ENCODE measurements at places on chromosomes 2 and 18.

DNA sequence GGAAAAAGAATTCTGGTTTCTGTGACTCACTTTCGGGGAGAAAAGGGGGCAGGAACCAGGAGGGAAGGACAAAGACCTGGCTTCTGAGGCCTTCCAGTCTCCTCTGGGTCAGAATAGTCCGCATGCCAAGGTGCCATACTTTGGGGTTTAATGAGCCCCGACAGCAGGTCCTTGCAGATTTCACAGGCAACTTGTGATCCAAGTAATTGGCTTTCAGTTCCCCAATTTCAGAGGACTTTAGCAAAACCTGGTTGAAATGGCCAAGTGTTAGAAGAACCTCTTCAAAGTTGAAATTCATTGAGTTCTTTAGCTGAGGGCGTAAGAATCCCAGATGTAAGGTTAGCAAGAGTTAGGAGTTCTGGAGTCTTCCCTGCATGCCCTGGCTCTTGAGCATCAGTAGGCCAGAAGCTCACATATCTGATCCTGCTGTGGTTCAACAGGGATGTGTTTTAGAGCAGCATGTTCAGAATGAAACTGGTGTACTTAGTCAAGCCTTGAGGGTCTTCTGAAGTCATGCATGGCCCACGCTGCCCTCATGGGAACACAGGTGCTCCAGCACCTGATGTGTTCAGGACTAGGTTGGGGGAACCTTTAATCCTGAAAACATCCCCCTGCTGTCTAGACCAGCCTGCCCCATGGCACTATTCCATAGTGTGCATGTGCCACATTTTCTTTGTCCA, 143.0 kb downstream of the NUP35 start:
- DNase-seq: no peak

DNA sequence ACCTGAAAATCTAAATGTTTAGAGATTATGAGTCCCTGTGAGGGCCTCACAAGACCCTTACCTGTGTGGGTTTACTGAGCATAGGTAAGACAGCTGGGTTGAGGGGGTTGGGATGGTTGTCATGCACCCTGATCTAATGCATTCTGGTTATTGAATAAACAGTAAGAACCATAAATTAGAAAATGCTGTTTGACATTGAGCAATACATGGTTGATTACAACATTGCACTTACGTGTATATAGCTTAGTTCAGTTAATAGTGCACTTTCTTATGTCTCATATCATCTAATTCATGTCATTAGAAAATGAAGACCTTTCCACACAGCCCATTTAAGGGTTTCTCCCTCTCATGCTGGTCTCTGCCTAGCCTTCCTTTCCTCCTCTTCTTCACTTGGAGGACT, 253.5 kb upstream of the ATP5MC3 start:
- no peak for DNase-seq

GRCh38 chr2:165274698-165275097, 35.5 kb downstream of the SCN2A start:
- DNase-seq: peak; percentile 0

DNA sequence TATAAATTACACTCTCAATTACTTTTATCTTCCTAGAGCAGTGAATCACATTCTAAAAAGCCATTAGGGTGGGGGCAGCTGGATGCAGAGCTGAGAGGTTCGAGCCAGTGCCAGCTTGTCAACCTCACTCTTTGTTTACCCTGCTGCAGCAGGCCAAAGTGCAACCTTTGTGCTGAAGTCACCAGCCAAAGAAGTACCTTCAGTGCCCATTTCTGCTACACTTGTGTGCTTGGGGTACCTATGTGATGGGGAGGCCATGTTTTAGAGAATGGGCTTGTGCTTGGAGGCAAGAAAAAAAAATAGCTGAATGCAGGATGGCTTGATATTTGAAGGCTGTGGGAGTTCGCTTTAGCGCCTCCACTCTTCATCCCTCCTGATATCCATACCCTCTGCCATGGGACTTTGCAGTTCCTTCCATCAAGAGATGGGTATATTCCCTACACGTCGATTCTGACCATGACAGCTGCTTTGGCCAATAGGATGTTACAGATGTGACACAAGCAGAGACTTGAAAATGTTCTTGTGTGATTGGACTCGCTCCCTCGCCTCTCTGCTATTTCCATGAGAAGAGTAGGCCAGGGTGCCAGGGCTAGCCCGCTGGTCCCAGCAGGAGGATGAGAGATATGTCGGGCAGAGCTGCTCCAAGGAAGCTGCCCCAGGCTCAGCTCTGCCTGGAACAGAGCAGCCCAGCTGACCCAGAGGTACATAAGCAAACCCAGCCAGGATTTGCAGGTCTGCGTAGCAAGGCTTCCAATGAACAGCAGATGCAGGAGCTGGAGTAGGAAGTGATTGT, 12.7 kb upstream of the FZD5 start:
- DNase-seq: no peak

GRCh38 chr2:238155051-238155760, 3.6 kb upstream of the ERFE start:
- DNase-seq: peak; percentile 81

DNA sequence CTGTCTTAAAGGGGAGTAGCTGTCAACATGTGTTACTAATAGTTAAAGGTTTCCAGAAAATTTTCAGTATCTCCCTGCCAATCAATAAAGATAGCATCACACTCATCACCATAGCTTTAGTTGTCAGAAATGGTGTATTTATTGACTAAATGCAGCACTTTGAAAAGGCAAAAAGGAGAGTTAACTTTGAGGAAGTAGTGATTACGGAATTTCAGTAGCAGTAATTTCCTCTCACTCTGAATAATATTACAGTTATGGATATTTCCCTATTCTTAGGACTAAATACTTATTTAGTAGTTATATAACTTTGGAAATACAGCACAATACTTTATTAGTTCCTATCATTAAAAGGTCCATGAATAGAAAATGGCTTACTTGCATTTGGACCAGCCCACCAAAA, 250.5 kb downstream of the CAMKMT start:
- DNase-seq: no peak

GRCh38 chr18:41113885-41114482, 841.0 kb upstream of the PIK3C3 start:
- peak; percentile 10 for DNase-seq

- no peak for DNase-seq
These were observed 27.1 kb upstream of the FMNL2 start for GRCh38 chr2:152307863-152308262.

GRCh38 chr2:9590641-9591040, 35.0 kb upstream of the ADAM17 start:
- no peak for DNase-seq

GRCh38 chr2:9539531-9539930, 16.1 kb downstream of the ADAM17 start:
- DNase-seq: no peak

- no peak for DNase-seq
These were observed 149.2 kb downstream of the TGIF1 start for GRCh38 chr18:3599195-3599594.

- no peak for DNase-seq
These were observed 101.6 kb upstream of the FAM136A start for GRCh38 chr2:70403267-70404053.

GRCh38 chr2:39623917-39624316, 41.8 kb upstream of the TMEM178A start:
- no peak for DNase-seq

- no peak for DNase-seq
These were observed 68.7 kb upstream of the EDAR start for GRCh38 chr2:109057686-109058085.

- no peak for DNase-seq
These were observed 166.8 kb downstream of the NRP2 start for GRCh38 chr2:205849136-205849535.

GRCh38 chr18:76452357-76452756, 42.7 kb downstream of the ZNF516 start:
- peak; percentile 59 for DNase-seq

GRCh38 chr2:16226381-16226780, 286.0 kb downstream of the MYCN start:
- DNase-seq: no peak

DNA sequence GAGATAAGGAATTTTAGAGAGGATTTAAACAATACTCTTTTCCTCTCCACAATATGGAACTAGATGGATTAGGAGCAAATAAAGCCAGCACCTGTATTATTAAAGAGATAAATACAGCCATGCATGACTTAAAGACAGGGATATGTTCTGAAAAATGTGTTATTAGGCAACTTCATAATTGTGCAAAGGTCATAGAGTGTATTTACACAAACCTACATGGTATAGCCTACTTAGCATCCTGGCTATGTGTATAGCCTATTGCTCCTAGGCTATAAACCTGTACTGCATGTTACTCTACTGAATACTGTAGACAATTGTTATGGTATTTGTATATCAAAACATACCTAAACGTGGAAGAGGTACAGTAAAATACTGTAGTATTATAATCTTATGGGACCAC, 53.0 kb downstream of the PTRHD1 start:
- DNase-seq: no peak

DNA sequence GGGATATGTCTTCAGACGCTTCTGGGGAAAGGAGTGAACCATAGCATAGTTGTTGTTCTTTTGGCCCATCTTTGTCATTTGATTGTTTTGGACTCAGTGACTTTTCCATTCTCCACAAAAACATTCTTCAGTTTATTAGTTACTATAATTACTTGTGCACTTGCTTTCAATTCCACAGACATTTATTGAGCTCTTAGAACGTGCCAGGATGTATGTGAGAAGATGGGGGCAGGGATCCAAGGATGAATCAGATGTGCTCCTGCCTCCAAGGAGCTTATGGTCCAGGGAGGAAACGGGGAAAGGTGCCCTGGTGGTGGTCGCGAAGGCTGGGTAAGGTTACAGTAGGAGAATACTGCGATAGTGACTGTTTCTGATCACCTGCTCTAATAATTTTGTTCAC, 6.9 kb upstream of the SLC4A3 start:
- peak; percentile 67 for DNase-seq

DNA sequence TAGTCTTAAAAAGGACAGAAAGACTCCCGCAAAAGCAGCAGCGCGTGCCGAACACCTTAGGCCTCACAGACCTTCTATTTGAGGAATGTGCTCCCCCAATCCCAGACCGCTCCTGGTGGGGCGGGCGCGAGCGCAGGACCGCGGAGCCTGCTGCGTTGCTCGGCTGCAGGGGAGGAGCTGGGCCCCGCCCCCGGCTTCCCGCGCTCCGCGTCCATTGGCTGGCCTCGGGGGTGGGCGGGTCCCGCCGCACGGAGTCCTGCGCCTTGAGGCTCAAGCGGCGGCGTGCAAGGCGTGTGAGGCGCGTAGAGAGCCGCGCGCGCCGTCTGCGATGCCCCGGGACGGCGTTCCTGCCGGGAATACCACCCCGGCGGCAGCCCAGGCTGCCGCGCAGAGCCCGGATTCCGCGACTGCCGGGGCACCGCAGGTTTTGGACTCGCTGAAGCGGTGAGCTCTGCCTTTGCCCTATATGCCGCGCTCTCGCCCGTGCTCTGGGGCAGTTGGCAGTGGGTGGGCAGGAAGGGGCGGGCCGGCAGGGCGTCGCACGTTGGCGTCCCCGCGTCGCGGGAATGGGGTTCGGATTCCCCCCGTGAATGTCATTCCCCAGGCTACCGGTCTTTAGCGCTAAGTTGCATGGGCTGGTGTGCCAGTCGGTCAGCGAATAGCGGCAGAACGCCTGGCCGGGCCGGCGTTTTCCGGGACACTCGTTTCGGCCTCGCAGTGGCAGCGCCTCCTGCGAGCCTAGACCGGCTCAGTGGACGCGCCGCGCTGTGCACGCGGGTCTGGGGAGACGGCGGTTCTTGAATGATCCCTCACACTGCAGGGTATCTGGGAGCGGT, 49.6 kb upstream of the PAIP2B start:
- DNase-seq: peak; percentile 77

DNA sequence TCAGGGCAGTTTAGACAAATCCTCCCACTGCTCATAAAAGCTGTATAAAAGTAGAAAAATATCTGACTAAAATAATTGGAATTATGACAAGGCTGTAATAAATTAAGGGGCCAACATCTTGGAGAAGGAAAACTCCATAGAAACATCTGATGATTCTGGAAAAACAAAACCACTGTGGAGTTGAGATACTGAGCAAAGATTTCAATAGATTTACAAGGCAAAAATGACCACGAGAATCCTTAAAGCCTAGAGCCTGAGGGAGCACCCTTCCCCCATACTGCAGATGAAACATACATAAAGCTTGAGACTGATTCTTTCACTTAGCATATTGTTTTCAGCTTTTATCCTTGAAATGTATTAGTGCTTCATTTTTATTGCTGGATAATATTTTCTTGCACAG, 286.4 kb upstream of the MMADHC start:
- peak; percentile 48 for DNase-seq

GRCh38 chr2:134139611-134140010, 114.3 kb upstream of the MGAT5 start:
- DNase-seq: no peak

GRCh38 chr2:201901786-201902185, 95.4 kb downstream of the CDK15 start:
- DNase-seq: no peak

- no peak for DNase-seq
These were observed 13.2 kb upstream of the KLHL30 start for GRCh38 chr2:238125127-238125885.

- DNase-seq: no peak
These were observed 67.5 kb downstream of the COPS8 start for GRCh38 chr2:237153181-237153580.

DNA sequence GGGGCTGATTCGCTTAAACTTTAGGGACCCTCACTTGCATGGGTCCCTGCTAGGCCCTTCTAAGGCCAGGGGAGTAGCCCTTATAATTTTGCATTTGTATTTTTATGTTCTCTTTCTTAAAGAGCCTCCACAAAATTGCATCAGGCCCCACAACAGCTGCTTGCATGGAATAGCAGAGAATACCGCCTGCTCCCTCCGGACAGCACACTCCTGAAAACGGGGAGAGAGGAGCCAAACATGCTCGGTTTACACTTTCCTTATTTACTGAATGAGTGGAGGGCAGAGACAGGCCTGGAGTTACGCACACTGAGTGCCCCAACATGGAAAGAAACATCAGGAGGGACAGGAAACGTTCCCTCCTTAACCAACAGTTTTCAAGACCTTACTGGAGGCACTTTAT, 132.2 kb downstream of the ANTXR1 start:
- no peak for DNase-seq

GRCh38 chr2:225282858-225283710, 116.4 kb upstream of the NYAP2 start:
- DNase-seq: peak; percentile 57

GRCh38 chr2:131038258-131039100, 54.8 kb downstream of the FAM168B start:
- DNase-seq: no peak

- DNase-seq: no peak
These were observed 8.6 kb downstream of the ACP1 start for GRCh38 chr2:273333-273732.

DNA sequence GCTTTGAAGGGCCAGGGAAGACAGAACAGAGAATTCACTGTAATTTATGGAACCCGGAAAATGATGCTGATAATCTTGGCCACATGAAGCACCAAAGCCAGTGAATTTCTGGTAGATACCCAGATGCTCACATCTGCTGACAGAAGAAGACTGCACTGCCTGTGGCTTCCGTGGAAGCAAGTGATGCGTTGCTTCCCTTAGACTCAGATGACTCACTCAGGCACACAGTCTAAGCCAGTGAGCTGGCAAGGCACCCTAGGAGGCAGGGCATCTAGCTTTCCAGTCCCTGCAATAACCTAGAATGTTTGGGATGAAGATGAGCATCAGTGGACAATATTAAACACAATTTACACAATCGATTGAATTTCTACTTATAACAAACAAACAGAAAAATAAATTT, 284.7 kb downstream of the CMPK2 start:
- peak; percentile 76 for DNase-seq
